Thyroid gland (tissue), 4 donors: ENCODE measurements at places on chromosomes 3 and 15.

GRCh38 chr3:178685591-178685906, 149.3 kb downstream of the KCNMB2 start:
- no peak for DNase-seq

- no peak for DNase-seq
These were observed 6.1 kb downstream of the CD96 start for GRCh38 chr3:111548092-111548491.

DNA sequence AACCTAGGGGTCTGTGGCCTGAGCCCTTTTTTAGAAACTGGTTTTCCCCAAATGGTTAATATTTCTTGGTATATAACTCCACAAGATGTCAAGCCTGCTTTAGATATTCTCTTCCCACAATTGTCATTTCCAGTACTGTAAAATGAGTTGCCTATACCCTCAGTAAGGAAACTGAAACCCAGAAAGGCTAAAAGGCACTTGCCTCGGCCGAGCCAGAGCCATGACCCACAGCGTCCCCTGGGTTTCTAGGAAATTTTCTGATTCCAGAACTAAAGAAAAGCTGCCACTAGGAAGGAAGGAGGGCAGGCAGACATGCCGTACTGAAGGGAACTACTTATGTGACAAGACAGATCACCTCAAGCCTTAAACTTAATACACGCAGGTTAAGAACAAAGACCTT, 59.1 kb downstream of the ATP8B4 start:
- no peak for DNase-seq

- DNase-seq, result no peak
These were observed 372.1 kb downstream of the MAGI1 start for GRCh38 chr3:65666448-65667091.

- DNase-seq, result no peak
These were observed 851.9 kb upstream of the ALCAM start for GRCh38 chr3:104514776-104515175.

- DNase-seq, result peak; percentile 31
These were observed 93.1 kb downstream of the STAG1 start for GRCh38 chr3:136658946-136659682.

- DNase-seq, result no peak
These were observed 63.1 kb downstream of the ATP2B2 start for GRCh38 chr3:10442151-10442795.

GRCh38 chr3:147210676-147211075, 195.7 kb downstream of the ZIC4 start:
- DNase-seq, result no peak

- DNase-seq, result no peak
These were observed 24.9 kb downstream of the SIAH2 start for GRCh38 chr3:150737874-150738679.

GRCh38 chr3:112781599-112781998, 65.1 kb downstream of the CD200R1L start:
- DNase-seq, result no peak

DNA sequence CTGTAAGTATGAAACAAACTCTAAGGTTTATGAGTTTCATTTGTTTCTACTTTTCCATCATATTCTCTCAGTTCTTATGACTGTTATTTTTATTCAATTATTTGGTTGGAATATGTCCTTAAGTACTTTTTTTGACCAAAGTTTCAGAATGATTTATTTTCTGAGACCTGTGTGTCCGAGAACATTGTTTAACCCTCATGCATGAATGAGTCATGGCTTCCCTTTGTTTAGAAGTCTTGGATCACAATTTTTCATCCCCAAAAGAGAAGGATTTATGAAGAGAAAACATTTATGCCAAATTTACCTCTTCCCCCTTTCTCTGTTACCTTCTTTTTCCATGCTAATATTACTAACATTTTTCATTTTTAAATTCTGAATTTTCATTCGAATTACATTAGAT, 518.0 kb upstream of the NR2F2 start:
- DNase-seq, result no peak

DNA sequence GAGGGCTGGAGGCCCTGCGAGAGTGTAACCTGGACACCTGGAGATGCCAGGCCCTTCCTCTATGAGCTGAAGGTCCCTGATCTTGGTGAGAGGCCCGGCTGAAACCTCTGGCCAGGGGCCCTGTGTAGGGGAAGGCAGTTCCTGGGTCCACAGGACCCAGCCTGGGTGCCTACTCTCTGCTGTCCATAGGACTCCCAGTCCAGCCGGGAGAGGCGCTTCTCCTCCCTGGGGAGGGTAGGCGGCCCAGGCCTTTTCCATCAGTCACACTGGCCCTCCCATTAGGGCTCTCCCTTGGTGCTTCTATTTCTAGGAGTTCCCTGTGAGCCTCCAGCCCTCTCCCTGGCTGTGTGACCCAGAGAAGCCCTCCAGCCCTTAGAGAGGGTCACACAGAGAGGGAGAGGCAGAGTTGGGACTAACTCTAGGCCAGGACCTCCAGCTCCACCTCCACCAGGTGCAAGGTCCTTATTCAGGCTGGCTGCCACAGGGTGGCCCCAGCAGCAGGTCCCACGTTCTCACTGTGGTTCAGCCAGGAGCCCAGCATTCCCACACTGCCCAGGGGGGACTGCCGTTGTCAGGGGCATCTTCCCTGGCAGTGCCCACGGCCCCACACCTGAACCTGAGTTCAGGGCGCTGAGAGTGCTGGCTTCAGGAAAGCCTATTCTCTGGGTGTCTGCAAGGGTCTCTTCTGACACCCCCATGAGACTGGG, 146.8 kb downstream of the SMAD6 start:
- no peak for DNase-seq

GRCh38 chr15:99957642-99958013, 224.4 kb upstream of the LYSMD4 start:
- DNase-seq, result no peak

GRCh38 chr3:37536840-37537239, 324.8 kb upstream of the CTDSPL start:
- DNase-seq, result no peak

DNA sequence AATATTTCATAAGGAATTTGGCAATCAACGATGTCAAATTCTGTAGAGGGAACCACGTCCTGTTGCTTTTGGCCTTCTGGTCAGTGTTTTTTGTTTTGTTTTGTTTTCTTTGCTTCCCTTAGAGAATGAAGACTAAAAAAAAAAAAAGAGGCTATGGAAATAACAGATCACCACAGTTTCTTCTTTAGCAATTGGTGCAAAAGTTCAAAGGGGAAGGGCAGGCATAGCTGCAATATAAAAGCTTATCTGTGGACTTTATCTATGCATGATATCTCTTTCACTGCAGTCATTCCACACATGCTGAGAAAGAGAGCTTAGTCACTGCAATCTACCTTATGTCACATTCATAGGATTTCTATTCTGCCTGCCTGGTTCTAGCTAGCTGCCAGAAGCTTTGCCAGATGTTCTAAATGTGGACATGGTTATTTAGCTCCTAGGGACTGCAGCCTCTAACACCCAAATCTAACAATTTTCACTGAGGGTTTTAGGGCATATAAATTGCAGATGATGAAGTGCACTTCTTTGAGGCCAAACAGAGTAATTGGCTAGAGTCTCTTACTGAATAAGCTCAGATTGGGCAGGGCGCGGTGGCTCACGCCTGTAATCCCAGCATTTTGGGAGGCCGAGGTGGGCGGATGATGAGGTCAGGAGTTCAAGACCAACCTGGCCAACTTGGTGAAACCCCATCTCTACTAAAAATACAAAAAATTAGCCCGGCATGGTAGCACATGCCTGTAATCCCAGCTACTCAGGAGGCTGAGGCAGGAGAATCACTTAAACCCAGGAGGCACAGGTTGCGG, 637.2 kb downstream of the NTRK3 start:
- DNase-seq, result no peak

GRCh38 chr15:76576523-76577279, 240.1 kb downstream of the ISL2 start:
- peak; percentile 92 for DNase-seq

DNA sequence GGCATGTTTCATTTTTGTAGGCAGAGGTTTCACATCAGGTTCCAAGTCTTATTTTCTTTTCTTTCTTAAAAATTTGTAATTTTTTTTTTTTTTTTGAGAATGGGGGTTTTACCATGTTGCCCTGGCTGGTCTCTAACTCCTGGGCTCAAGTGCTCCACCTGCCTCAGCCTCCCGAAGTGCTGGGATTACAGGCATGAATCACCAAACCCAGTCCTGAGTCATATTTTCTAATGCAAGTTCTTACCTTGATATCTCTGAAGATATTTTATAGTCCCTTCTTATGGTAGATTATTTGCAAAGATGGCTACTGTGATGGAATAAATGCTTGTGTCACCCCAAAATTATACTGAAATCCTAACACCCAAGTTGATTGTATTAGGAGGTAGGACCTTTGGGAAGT, 63.8 kb downstream of the SLC9A9 start:
- DNase-seq, result no peak

- no peak for DNase-seq
These were observed 124.8 kb upstream of the PTX3 start for GRCh38 chr3:157311633-157312375.

DNA sequence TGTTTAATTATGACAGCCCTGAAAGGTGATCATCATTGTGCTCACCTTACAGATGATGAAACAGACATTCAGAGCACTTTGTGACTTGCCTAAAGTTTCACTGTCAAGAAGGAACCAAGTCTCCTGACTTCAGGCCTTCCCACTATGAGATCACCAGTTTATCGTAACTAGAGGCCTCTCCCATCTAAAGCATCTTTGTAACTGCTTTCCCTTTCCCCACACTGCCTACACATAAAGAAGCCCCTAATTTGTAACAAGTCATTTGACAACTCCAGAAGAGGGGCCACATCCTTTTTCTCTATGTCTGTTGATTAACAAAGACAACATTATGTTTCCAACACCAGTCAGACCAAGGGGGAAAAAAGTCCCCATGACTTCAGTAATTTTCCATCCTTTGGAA, 1.1 kb downstream of the KLHL6 start:
- DNase-seq, result no peak

- no peak for DNase-seq
These were observed 560.8 kb upstream of the TBL1XR1 start for GRCh38 chr3:177758126-177758525.

- no peak for DNase-seq
These were observed 29.9 kb downstream of the SLC41A3 start for GRCh38 chr3:126053949-126054569.

DNA sequence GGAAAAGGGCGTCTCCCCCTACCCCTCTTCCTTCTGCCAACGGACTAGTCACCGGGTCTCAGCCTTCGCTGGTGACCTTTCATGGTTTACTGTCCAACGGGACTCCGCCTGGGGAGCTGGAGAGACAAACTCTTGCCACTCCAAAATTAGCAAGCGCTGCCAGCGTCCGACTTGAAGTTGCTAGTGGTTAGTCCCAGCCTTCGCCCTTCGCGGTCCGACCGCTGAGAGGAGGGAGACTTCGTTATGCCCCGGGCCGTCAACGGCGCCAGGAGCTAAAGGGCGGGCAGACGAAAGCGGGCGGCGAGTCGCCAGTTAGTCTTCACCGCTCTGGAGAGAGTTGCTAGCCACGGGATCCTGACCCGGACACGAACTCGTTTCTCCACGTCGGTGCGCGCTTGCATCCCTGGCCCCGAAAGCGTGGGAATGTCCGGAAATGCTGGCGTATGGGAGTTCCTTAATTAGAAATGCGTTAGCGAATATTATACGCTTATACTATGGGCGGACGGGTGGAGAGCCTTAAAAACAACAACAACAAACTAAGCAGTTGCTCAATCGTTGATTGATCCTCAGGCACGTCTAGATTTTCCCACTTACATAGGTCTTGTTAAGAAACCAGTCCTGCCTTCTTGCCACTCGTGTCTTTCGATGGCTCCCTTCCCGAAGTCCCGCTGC, 716 bp downstream of the SMC4 start:
- DNase-seq, result peak; percentile 52

- DNase-seq, result no peak
These were observed 329.9 kb upstream of the TPRG1 start for GRCh38 chr3:188841906-188842305.

GRCh38 chr3:45064512-45065372, 38.6 kb downstream of the CLEC3B start:
- DNase-seq, result no peak

GRCh38 chr3:27993051-27993450, 248.4 kb upstream of the CMC1 start:
- no peak for DNase-seq

- no peak for DNase-seq
These were observed 297.5 kb downstream of the SHQ1 start for GRCh38 chr3:72550582-72551262.

DNA sequence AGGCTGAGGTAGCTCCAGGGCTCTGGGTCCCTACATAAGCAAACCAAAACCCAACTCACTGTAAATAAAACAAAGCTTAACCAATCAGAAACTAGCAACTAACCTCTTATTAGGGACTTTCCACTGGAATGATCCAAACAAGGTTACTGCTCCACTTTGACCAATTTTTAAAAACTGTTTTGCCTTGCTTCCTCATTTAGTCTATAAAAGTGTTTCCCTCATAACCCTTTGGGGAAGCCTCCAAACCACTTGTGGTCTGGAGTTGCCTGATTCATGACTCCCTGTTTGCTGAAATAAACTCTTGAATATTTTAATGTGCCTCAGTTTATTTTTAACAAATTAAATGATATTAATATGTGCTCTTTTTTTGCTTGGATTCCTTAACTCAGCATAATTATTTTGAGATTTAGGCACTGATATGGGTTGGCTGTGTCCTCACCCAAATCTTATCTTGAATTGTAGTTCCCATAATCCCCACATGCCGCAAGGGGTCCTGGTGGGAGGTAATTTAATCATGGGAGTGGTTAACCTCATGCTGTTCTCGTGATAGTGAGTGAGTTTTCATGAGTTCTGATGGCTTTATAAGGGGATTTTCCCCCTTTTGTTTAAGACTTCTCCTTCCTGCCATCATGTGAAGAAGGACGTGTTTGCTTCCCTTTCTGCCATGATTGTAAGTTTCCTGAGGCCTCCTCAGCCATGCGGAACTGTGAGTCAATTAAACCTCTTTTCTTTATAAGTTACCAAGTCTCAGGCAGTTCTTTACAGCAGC, 90.6 kb downstream of the CD200R1L start:
- DNase-seq, result no peak

DNA sequence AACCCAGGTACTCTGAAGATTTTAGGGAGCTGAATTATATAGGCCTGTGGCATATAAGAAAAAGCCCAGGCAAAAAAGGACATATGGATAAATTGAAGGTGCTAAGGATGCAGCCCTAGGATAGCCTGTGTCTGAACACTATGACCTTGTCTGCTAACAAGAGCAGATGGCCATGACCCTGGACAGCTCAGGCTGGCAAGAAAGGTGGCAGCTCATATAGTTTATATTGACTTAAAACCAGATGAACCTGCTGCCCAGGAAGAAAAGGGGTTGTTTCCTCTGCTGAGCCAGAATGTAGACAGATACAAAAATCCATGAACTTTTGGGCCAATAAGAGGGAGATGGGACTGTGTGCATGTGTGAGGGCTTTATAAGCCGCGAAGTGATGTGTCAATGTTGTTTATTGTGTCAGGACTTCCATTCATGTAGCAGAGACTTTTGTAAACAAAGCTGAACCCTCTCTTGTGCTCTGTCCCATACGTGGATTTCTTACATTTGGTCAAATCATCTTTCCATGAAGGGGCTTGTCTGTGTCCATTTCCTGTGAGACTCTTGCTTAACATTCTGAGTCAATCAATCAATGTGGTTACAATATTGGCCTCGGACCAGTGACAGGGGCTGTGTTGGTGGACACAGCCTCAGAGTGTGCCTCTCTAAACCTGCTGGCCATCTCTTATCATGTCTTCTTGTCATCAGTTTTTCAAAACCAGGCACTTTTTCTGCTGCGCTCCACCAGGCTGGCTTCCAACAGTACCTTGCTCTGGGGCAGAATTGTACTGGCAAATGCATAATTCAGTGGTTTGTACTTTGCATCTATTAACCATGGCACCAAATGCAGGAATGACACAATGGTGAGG, 321.2 kb downstream of the WDR72 start:
- DNase-seq, result no peak
